ENCODE measurements at places on chromosomes 5 and 9.

DNA sequence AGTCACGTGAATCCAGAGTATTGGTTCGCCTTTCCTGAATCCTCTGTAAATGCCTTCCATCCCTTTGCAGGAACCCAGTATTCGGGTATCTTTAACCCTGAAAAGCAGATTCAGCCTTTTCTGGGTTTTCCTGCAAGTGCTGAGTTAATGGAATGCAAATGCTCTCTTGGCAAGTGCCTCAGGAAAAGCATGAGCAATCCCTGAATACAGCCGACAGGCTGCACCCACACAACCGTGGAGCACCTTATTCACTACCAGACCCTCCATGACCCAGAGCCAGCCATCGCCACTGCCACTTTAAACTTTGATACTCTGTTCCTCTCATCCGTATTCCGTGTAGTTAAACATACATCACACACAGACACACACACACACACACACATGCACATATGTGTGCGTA lies 54.4 kb downstream of the ZNF622 start:
- no peak for DNase-seq

GRCh38 chr5:153613672-153614071 lies 123.2 kb downstream of the GRIA1 start:
- DNase-seq = no peak

GRCh38 chr5:158414780-158415179 lies 555.8 kb upstream of the CLINT1 start:
- no peak for DNase-seq

GRCh38 chr5:31730139-31730538 lies 91.2 kb downstream of the PDZD2 start:
- no peak for DNase-seq

- no peak for DNase-seq
These were observed 198.1 kb downstream of the LURAP1L start for GRCh38 chr9:12972608-12973589.

DNA sequence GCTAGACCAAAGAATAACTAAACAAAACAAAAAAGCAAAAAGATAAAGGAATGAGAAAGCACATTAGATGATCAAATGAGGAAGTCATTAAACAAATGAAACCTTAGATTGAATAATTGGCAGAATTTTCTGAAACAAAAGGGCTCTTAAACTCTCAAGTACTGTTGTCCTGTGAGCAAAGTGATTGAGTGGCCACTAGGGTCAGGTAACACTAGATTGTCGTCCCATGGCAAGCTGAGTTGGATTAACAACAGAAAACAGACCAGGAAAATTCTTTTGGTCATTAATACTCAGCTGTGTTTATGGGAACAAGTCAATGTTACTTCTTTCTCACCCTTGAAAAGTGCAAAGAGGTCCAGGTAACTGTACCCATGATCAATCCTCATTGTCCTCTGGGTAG lies 81.6 kb upstream of the MRPS30 start:
- no peak for DNase-seq

DNA sequence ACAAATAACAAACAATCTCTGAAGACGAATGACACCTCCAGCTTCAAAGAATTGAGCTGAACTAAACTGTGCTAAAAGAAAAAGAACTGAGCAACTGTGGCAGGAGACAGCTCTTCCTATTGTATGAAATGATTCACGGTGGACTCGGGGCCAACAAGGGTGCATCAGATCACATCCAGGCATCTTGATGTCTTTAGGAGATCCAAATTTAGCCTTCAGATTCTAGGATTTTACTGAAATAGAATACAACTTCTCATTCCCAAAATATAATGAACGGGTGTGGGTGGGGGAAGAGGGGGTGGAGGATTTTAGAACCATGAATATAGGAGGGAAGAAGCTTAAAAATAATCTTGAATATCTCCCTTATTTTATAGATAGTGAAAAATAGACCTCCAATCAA lies 631.8 kb downstream of the ELAVL2 start:
- no peak for DNase-seq

- no peak for DNase-seq
These were observed 104.7 kb upstream of the ANKRD55 start for GRCh38 chr5:56337715-56338319.

GRCh38 chr5:132103332-132103951 lies 29.9 kb downstream of the CSF2 start:
- peak; percentile 86 for DNase-seq

- DNase-seq = peak; percentile 65
These were observed 25.8 kb upstream of the HMCN2 start for GRCh38 chr9:130239741-130240241.

DNA sequence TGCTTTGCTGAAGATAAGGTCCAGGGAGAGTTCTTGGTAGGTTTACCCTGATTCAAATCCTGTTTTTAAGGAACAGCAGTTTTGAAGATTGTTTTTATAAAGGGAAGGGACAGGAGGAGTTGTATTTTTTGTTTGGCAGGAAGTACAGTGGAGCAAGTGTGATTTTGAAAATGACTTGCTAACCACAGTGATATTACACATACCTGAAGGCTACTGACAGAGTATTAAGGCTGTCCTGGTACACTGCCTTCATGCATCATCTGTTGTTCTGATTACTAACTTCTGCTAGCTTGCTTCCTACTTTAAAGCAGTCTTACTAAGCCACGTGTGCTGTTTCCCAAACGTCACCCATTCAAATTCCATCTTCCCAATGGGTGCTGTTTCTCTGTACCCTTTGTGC lies 559.5 kb upstream of the SGCD start:
- DNase-seq = no peak

DNA sequence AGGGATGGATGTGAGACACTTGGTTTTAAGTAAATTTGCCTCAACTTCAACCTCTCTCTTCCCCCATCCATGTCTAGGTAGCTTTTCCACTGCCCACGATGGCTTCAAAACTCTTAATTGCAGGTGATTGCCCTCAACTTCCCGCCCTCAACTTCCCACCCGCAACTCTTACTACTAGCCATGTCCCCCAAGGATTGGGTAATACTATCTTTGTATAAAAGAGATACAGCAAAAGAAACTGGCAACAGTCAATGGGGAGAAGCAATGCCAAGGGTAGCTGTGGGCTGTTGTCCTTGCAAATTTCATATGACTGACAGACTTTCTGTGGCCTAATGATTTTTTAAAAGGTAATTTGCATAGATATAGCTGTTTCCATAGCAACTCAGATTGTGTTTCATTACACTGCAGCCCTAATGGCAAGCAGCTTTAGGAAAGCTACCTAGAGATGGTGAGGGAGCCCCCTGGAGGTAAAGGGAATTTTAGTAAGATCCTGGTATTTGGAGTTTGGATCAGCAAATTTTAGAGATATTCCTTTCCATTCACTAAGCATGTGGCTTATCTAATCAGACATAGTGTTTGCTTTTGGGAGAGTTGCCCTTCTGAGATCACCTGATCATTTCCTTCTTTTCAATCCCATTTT lies 421.5 kb upstream of the DAP start:
- no peak for DNase-seq

DNA sequence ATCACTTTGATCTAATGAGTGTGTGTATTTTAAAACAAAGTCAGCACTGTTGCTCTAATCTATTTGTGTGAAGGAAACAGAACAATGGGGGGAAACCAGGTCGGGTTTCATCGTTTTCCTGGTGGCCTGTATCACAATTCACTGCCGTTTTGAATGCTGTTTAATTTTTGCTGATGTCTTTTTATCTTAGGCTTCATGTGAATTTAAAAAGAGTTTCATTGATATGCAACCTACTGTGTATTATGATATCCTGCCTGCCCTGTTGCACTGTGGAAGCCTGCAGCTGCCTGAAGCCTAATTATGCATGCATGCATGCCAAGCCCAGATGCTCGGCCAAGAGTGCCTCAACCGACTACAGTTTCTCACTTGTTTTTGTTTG lies 307.5 kb downstream of the ZNF608 start:
- no peak for DNase-seq

- DNase-seq = no peak
These were observed 35.7 kb upstream of the ADRB2 start for GRCh38 chr5:148790545-148791333.

GRCh38 chr9:16411311-16411710 lies 459.2 kb downstream of the BNC2 start:
- no peak for DNase-seq

DNA sequence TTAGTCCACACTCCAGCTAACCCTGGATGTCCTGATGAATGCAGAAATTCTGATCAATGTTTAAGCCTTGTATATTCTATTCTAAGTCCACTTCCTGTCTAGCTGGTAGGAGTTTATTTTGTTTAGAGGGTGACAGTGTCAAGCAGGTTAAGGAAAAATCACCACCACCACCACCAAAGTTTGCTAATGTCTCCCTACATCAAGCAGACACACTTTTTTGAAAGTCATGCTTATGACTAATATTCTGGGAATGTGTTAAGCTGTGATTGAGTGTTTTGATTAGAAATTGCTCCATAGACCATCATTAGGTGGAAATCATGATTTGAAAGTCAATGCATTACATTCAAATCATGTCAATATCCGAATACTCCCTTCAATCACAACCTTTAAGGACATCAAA lies 1530.1 kb downstream of the MAT2B start:
- no peak for DNase-seq

DNA sequence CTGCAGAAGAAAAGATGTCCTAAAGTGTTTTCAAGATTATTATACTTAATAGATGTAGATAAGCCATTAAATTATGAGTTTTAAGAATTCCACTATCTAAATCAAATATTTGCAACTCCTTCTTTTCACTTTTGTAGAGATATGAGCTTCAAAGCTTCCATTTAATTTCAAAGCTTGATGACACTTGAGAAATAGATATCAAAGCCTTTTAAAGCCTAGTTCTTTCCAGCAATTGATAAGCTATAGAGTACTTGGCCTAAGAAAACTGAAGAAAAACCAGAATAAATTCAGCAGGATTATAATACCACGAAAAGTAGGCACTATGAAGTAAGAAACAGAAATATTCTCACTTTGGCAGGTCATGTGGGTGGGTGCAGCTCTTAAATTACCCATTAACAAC lies 1.7 kb downstream of the TNFSF8 start:
- no peak for DNase-seq

DNA sequence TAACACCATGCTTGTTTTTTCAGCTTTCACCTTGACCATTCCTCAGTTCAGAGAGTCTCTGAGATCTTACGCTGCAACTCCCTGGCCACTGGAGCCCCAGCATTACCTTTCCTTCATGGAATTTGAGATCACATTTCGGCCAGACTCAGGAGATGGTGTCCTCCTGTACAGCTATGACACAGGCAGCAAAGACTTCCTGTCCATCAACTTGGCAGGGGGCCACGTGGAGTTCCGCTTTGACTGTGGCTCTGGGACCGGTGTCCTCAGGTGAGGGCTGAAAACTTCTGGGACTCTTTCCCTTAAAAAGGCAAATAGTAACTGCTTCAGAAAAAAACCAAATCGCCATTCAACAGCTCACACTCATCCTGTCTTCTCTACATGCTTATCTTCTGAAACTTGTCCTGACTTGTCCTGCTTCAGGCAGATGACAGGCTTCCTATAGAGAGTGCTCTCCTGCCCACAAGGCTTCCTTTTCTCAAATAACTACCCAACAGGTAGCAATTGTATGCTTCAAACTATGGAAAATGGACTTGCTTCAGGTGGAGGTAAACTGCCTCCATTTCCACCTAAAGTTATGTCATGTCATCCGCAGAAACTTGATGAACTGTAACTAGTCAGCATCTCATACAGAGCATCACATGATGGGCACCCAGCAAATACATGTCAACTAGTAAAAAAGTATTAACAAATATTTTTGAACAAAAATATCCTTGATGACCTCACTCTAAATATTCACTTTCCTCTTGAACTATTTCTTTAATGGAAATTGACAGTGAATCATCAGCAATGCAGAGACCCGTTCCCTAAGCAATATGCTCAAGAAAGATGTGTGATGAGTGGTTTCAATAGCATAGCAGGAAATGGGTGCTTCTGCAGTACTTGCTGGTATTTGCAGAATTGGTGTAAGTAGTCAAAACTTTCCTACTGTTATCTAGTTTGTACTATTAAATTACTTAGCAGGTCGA lies 129.2 kb downstream of the LIFR start:
- no peak for DNase-seq

All from stimulated activated CD4-positive, alpha-beta T cell treated with anti-CD3 and anti-CD28 coated beads, Interleukin-1b, Interleukin-23, amount 100 ng/mL, for 48 hours (primary cell).